Stomach (tissue), 19 donors: ENCODE measurements at places on chromosomes 12 and 14.

GRCh38 chr14:27049701-27050100 is 451.9 kb upstream of the NOVA1 start:
- no peak overlapping the region for H3K4me3 ChIP-seq
- no peaks in the 10 kb centered on the region for H3K36me3 ChIP-seq
- no peaks in the 10 kb centered on the region for H3K27me3 ChIP-seq
- H3K27ac ChIP-seq = no peak overlapping the region

DNA sequence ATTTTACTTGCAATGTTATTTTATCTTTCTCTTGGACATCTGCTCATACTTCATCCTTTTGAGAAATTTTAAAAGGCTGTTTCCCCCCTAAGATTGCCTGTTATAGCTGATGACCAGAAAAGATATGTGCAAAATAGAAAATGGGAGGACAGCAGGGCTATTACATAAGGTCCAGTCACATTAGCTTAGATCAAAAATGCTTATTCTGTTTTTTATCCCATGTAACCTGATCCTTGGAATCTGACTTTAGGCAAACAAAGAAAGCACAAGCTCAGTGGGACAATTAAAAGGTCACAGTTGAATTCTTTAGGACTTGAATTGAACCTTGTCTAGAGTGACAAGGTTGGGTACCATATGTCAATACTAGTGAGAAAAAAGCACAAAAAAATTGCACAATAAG is 65.1 kb upstream of the TRHDE start:
- no peaks in the 10 kb centered on the region for H3K27me3 ChIP-seq
- H3K4me1 ChIP-seq = no peaks in the 10 kb centered on the region
- no peak overlapping the region for H3K4me3 ChIP-seq
- H3K36me3 ChIP-seq = no peaks in the 10 kb centered on the region
- DNase-seq = no peak

DNA sequence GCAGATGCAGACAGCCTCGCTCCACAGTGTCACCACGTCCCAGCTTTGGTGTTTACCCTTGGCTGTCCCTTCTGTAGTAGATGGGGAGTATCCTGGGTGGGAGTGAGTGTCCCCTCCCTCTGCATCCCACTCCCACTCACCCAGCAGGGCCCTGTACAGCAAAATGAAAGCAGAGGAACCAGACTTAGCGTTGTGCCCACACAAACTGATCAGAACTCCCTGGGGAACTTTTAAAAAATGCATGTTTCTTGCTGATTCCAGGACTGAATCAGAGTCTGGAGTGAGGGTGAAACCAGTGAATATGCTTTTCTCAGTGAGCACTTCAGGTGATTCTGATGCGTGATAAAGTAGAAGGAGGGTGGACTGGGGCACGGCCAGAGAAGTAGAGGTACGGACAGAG is 2.9 kb downstream of the ACVRL1 start:
- H3K36me3 ChIP-seq = peaks cover 4% of the 10 kb centered on the region

DNA sequence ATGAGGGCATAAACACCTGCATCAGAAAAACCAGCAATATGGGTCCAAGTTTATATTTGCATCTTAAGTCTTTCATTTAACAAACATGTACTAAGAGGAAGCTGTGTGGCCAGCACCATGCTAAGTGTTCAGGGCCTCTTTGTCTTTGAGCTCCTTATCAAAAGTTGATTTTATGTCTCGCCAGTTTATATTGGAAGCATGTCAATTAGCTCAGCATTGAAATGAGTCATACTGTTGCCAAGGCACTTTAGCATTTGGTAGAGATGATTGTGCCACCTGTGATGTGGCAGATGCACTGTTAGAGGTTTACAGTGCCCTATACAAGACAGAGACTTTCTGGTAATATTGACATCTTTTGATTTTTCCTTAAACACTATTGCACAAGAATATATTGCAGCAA is 68.5 kb downstream of the BHLHE41 start:
- H3K36me3 ChIP-seq = no peaks in the 10 kb centered on the region
- DNase-seq = peak; percentile 62
- H3K27me3 ChIP-seq = no peaks in the 10 kb centered on the region
- no peak overlapping the region for H3K4me3 ChIP-seq
- H3K27ac ChIP-seq = no peak overlapping the region

GRCh38 chr12:23803540-23803939 is 145.9 kb downstream of the SOX5 start:
- no peaks in the 10 kb centered on the region for H3K4me1 ChIP-seq
- H3K27me3 ChIP-seq = no peaks in the 10 kb centered on the region
- H3K36me3 ChIP-seq = no peaks in the 10 kb centered on the region
- no peak overlapping the region for H3K27ac ChIP-seq
- DNase-seq = no peak

GRCh38 chr14:99260587-99261551 is 11.1 kb downstream of the BCL11B start:
- H3K27me3 ChIP-seq = peaks cover 90% of the 10 kb centered on the region
- no peaks in the 10 kb centered on the region for H3K4me1 ChIP-seq
- DNase-seq = no peak
- H3K36me3 ChIP-seq = no peaks in the 10 kb centered on the region
- peak overlapping the region; percentile 45 for H3K27ac ChIP-seq
- no peak overlapping the region for H3K4me3 ChIP-seq

DNA sequence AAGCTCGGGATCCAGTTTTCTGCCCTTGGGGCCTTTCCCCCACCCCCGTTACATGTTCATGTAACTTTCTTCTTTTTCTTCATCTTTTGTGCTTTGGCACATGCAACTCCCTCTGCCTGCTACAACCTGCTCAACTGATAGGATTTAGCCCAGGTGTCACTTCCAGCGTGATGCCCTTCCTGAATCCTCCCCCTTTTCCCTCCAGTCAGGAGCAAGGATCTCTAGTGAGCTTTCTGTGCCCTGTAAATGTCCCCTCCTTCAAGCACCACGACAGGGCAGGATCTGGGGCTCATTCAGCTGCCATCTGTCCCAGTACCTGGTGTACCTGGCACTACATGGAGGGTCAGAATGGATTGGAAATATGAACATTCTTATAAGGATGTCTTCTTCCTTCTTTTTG is 15.3 kb downstream of the PELI2 start:
- H3K4me3 ChIP-seq = no peak overlapping the region
- H3K27me3 ChIP-seq = no peaks in the 10 kb centered on the region
- DNase-seq = no peak
- no peaks in the 10 kb centered on the region for H3K36me3 ChIP-seq
- no peak overlapping the region for H3K27ac ChIP-seq

- no peak overlapping the region for H3K4me3 ChIP-seq
- H3K36me3 ChIP-seq = no peaks in the 10 kb centered on the region
- H3K4me1 ChIP-seq = peaks cover 17% of the 10 kb centered on the region
- H3K27me3 ChIP-seq = no peaks in the 10 kb centered on the region
Observed at GRCh38 chr14:29800961-29801360, 126.7 kb downstream of the PRKD1 start.

DNA sequence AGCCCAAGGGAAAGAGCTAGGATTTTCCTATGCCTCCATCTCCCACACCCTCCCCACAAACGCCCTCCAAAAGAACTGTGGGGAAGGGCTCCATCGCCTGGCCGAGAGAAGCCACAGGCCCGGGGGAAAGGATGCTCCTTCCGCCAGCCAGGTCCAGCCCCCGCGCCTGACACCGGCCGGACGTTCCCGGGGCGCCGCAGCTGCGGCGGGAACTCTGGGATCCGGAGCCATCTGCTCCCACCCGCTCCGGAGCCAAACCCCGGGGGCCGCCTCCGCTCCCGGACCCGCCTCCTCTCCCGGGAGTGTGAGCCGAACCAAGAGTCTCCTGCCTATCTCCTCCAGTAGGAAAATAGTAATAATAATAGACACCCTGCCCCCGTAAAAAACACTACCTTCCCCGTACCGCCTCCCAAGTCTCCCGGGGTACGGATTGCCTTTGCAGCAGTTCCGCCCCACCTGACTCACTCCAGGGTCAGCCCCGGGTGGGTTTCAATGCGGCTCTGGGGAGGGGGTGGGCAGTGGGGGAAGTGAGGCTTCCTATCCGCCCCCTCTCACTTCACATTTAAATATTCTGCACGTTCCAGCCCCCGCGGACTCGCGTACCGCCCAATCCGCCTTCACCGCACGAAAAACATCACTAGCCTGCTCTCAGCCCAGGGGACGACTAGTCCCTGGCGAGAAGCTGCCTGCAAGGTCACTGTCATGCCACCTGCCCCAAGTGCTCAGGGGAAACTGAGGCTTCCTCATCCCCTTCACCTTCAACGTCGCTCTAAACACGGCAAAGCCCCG is 2.4 kb downstream of the AGAP2 start:
- H3K36me3 ChIP-seq = no peaks in the 10 kb centered on the region
- H3K27me3 ChIP-seq = peaks cover 96% of the 10 kb centered on the region

- H3K27ac ChIP-seq = no peak overlapping the region
- H3K36me3 ChIP-seq = no peaks in the 10 kb centered on the region
- H3K4me3 ChIP-seq = no peak overlapping the region
- peaks cover 10% of the 10 kb centered on the region for H3K27me3 ChIP-seq
Observed at GRCh38 chr12:70590549-70591226, 46.5 kb downstream of the PTPRB start.

- H3K27ac ChIP-seq = peak overlapping the region; percentile 93
- no peaks in the 10 kb centered on the region for H3K27me3 ChIP-seq
- no peaks in the 10 kb centered on the region for H3K36me3 ChIP-seq
- H3K4me3 ChIP-seq = peak overlapping the region; percentile 92
- DNase-seq = no peak
Observed at GRCh38 chr14:101948666-101949216, 15.6 kb upstream of the DYNC1H1 start.

DNA sequence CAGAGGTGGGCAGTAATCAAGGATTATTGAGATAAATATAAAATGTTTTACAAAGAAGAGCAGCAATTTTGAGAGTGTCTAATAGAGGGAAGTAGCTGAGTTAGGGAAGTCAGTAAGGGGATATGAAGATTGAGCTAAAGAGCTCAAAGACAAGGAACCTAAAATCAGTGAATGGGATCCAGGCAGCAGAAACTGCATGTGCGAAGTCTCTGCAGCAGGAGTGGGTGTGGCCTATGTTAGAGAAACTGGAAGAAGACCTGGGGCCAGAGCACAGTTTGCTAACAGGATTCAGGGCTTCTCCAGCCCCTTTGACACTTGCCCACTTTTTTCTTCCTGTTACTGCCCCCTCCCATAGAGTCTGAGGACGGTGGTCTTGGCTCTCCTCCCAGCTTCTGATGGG is 36.3 kb upstream of the PLXNC1 start:
- no peaks in the 10 kb centered on the region for H3K4me1 ChIP-seq
- H3K36me3 ChIP-seq = no peaks in the 10 kb centered on the region
- DNase-seq = peak; percentile 31
